ENCODE measurements at places on chromosomes 7 and 10.

DNA sequence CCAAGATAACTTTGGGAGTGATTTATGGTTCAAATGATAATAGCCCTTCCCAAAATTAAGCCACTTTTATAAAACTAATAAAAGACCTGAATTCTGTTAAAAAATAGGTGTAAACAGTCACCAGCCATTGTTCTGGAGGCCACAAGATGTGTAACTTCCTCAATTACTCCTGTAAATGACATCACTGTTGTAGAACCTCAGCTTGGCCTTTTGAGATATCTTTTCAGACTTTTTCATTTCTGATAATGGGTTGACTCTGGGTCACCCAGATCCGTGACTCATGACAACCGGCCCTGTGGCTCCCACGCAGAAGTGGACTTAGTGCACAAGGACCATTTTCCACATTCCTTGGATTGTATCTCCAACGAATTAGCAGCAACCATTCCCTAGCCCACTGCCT lies 106.6 kb downstream of the DKK1 start:
- no peak for DNase-seq

DNA sequence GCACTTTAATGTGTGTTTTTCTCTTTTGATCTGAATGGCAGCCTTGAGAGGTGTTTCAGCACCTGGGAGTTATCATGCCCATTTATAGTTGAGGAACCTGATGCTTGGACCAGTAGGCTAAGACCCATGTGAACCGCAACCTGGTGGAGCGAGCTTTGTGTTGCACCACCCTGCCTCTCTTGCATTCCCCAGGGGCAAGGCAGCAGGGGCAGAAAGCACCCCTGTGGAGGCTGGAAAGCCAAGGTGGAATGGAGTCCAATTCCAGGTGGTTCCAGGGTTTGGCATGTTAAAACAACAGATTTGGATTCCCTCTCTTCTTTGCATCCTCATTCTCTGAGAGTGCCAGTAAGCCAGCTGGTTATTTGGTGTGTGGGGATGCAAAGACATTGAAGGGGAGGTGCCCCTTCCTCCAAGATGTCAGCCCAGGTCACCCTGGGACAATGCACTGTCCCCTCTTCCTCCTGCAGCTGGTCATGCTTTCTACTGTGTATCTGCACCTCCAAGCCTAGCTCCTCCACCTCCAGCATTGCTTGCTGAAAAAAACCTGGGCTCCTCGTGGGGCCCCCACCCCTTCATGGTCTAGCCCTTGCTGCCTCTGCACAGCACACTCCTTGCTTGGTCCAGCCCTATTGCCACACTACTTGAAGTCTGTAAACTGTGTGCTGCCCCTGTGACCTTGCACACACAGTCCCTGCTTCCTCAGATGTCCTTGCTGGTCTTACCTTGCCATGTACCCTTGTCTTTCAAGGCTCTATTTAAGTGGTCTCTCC lies 5.6 kb upstream of the CDH23 start:
- no peak for DNase-seq

DNA sequence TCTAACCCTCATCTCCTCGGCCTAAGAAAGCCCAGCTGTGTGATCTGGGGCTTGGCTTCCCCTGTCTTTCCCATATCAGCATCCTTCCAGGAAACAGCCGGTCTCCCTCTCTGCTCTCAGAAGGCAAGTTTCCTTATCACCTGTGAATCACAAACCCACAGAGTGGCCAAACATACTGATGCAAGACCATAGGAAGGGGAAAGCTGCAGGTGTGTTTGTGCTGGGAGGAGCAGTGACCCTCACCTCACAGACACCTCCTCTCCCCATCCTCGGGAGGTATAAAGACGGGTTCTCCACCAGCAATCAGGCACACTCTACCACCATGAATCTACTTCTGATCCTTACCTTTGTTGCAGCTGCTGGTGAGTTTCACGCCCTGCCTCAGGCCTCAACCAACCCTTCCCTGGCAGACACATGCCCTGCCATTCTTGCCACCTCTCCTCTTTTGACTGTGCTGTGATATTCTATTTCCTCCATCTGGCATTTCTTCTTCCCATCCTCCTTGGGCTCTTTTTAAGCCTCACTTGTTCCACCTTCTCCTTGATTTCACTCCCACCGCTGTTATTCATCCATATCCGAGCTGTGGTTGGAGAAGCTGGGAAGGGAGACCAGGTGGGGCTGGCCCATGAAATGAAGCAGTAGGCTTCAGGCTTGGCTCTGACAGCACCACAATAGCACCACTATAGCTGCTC lies at the start of gene PRSS2:
Gene PRSS2 (plus strand): TSS at position 310 of the 692 bp plus-strand sequence. CDS start 13 bp downstream, at position 323.
- no peak for DNase-seq

DNA sequence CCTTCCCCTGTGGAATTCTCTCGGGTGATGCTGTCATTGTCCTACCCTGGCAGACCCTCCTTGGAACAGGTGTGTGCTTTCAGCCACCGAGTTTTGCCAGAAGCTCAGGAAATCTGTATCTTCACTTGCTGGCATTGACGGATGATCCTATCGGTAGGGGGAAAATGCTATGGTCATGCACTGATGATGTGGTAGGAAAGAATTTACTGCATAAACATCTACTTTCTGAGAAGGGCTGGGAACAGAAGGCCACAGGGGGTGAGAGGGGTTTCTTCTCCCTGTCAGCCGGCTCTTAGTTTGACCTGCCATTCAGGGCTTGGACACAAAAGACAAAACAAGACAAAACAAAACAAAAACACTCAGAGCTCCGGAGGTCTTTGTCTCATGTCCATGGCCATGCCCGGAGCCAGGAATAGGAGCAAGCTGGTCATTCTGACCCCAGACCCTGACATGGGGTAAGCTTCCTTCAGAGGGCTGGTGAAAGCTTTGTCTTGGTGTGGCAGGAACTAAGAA lies 43.6 kb upstream of the CARD11 start:
- DNase-seq, result no peak

DNA sequence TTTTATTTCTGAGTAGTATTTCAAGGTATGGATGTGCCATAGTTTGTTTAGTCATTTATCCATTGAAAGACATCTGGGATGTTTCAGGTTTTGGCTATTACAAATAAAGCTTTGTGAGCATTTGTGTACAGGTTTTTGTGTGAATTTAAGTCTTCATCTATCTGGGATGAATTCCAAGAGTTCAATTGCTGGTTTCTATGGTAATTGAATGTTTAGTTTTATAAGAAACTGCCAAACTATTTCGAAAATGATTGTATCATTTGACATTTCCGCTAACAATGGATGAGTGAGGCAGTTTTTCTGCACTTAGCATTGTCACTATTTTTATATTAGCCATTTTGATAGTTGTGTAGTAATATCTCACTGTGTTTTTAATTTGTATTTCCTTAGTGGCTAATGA lies 99.4 kb downstream of the WDFY4 start:
- no peak for DNase-seq

- DNase-seq, result no peak
Observed at GRCh38 chr7:57216340-57216739, 84.1 kb upstream of the ZNF479 start.

- no peak for DNase-seq
Observed at GRCh38 chr10:87763086-87763861, 54.8 kb downstream of the ATAD1 start.

GRCh38 chr10:105001269-105001668 lies 360.2 kb downstream of the SORCS3 start:
- no peak for DNase-seq

- no peak for DNase-seq
Observed at GRCh38 chr7:137258552-137258951, 85.0 kb downstream of the PTN start.

DNA sequence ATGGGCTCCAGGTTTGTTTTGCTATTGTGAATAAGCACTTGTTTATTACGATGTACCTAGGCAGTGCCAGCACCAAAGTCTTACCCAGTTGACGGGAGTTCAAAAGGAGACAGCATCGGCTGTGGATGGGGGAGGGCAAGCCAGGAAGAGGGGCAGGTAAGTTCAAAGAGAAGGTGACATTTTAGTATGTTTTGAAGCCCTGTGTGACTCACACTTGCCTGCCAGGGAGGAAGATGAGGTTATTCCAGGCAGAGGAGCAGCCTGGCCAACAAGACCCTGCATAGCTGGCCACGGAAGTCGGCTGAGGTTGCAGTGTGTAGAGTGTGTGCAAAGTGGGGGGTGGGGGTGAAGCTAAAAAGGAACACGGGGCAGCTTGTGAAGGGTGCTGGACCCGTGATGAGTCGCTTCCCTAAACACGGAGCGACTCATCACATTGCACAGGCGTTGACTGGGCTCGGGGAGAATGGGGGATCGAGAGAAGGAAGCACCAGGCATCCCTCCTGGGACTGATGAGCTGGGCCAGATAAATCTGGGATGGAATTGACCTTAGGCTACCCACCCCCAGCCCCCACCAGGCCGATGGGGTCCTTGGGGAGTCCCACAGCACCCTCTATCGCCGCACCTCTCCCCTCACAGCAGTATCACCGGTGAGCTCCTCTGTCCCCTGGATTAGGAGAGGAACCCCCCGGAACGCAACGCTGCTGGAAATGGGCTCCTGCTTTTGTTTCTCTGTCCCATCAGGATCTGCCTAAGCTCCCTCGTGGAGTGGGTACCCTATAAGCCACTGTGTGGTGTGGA lies 97.9 kb upstream of the IKZF1 start:
- DNase-seq, result peak; percentile 66

- DNase-seq, result no peak
Observed at GRCh38 chr10:1504286-1504685, 233.0 kb downstream of the ADARB2 start.

Measured in activated CD8-positive, alpha-beta memory T cell treated with anti-CD3 and anti-CD28 coated beads for 1 hour (primary cell).